Uterus (tissue), 4 donors: ENCODE measurements at places on chromosomes 3 and 15. TPM values are rescaled to one million over a fixed set of nuclear protein-coding genes. Genes with fewer than 3 reads are reported as not detected.

The RASA2 gene
- total RNA-seq = 49.4 TPM

- H3K27ac ChIP-seq = no peak overlapping the region
- no peaks in the 10 kb centered on the region for H3K27me3 ChIP-seq
- DNase-seq = no peak
Measured at GRCh38 chr3:52202384-52203077, 4.6 kb downstream of the ALAS1 start.

The AADACL2 gene
- not detected for total RNA-seq

The TM4SF18 gene
- total RNA-seq = 6.7 TPM

- peaks cover 9% of the 10 kb centered on the region for H3K4me1 ChIP-seq
- H3K4me3 ChIP-seq = no peak overlapping the region
- H3K27me3 ChIP-seq = no peaks in the 10 kb centered on the region
- H3K36me3 ChIP-seq = no peaks in the 10 kb centered on the region
- H3K27ac ChIP-seq = no peak overlapping the region
- no peak for DNase-seq
Measured at GRCh38 chr15:34314491-34315490, 22.8 kb downstream of the SLC12A6 start.

GRCh38 chr15:25180606-25181292 lies 226.0 kb downstream of the SNRPN start:
- H3K4me3 ChIP-seq = no peak overlapping the region
- no peaks in the 10 kb centered on the region for H3K4me1 ChIP-seq
- H3K27me3 ChIP-seq = no peaks in the 10 kb centered on the region
- H3K36me3 ChIP-seq = no peaks in the 10 kb centered on the region
- DNase-seq = peak; percentile 5
- no peak overlapping the region for H3K27ac ChIP-seq

DNA sequence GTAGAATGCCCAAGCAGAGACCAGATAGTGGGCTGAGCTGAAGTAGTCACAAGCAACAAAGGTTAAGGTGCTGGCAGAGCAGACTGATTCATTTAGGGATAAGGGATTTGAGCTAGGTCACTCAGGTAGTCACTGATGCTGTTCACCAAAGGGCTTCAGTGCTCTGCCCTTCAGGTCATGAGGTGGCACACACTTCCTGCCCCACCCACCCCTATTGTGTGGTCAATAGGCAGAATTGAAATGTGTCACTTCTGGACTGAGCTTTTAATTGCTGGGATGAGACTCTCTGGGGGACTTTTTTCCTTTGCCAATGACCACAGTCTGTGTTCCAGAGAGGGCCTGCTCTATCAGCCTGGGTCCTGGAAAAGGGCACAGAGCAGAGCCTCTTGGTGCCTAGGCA lies 2.9 kb upstream of the DIS3L start:
- H3K27me3 ChIP-seq = no peaks in the 10 kb centered on the region
- H3K36me3 ChIP-seq = no peaks in the 10 kb centered on the region

The SHC4 gene
- total RNA-seq = 5.0 TPM

The DUOXA2 gene
- total RNA-seq = not detected

DNA sequence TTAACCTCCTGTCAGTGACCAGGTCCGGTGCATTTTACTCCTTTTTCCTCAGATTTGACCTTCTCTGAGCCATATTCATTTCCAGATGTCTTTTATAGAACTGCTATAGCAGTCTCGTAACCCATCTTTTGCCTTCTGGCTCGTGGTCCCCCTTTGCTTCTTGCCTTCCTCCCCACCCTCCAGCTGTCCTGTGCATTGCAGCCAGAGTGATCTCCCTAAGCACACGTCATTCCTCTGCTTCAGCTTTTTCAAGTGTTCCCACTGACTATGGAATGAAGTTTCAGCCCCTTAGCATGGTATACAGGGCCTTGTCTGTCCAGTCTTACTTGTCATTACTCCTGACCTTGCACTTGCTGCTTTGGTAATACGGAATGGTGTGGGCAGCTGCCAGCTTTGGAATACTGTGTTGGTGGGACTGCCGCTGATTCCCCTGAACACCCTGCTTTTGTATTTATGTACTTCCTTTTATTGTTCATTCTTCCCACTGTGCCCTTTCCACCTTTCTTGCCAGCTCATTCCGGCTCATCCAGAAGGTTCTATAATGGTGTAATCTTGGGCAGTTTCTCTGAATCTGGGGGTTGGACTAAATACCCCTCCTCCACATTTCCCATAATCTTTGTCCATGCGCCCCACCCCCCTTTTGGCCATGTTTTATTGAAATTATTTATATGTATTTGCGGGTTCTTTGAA lies 38.9 kb downstream of the SLC25A26 start:
- H3K27me3 ChIP-seq = no peaks in the 10 kb centered on the region
- no peak overlapping the region for H3K27ac ChIP-seq
- no peaks in the 10 kb centered on the region for H3K4me1 ChIP-seq
- DNase-seq = no peak
- no peak overlapping the region for H3K4me3 ChIP-seq

- H3K36me3 ChIP-seq = no peaks in the 10 kb centered on the region
- DNase-seq = no peak
- no peaks in the 10 kb centered on the region for H3K4me1 ChIP-seq
- no peaks in the 10 kb centered on the region for H3K27me3 ChIP-seq
Measured at GRCh38 chr3:56952061-56952460, 108.4 kb upstream of the SPATA12 start.

DNA sequence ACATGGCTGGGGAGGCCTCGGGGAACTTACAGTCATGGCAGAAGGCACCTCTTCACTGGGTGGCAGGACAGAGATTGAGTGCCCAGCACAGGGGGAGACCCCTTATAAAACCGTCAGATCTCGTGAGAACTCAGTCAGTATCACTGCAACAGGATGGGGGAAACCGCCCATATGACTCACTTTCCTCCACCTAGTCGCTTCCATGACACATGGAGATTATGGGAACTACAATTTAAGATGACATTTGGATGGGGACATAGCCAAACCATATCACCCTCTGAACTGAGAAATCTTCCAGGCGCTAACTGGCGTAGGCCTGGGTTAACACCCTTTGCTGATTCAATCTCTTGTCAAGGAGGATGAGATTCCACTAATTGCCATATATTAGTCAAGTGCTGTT lies 392.3 kb downstream of the FEZF2 start:
- H3K27ac ChIP-seq = peak overlapping the region; percentile 59
- H3K4me3 ChIP-seq = no peak overlapping the region
- no peak for DNase-seq
- H3K36me3 ChIP-seq = no peaks in the 10 kb centered on the region

GRCh38 chr3:63617391-63617790 lies 35.1 kb upstream of the SNTN start:
- DNase-seq = no peak
- no peaks in the 10 kb centered on the region for H3K36me3 ChIP-seq
- no peaks in the 10 kb centered on the region for H3K27me3 ChIP-seq
- no peak overlapping the region for H3K27ac ChIP-seq
- H3K4me3 ChIP-seq = no peak overlapping the region
- H3K4me1 ChIP-seq = no peaks in the 10 kb centered on the region

- no peak overlapping the region for H3K4me3 ChIP-seq
- no peak overlapping the region for H3K27ac ChIP-seq
- no peaks in the 10 kb centered on the region for H3K4me1 ChIP-seq
- DNase-seq = no peak
- H3K36me3 ChIP-seq = no peaks in the 10 kb centered on the region
Measured at GRCh38 chr3:55524565-55525244, 37.6 kb upstream of the WNT5A start.

DNA sequence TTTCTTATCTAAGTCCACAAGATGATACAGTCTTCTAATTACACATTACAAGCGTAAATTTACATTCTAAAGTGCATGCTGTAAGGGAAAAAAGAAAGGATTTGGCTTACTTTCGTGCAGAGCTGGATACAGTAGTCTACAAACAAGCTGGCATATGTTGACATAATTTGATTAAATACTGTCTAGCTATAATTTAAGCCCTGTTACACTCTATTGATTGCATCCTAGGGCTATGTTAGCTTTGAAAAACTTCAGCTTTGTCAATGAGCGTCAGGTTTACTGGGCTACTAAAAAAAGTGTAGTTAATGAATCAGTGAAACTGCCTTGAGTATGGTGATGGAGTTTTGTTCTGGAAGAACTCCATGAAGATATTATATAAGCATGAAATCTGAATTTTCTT lies 24.5 kb upstream of the PLCL2 start:
- no peak overlapping the region for H3K4me3 ChIP-seq
- DNase-seq = no peak
- no peaks in the 10 kb centered on the region for H3K36me3 ChIP-seq
- no peak overlapping the region for H3K27ac ChIP-seq

DNA sequence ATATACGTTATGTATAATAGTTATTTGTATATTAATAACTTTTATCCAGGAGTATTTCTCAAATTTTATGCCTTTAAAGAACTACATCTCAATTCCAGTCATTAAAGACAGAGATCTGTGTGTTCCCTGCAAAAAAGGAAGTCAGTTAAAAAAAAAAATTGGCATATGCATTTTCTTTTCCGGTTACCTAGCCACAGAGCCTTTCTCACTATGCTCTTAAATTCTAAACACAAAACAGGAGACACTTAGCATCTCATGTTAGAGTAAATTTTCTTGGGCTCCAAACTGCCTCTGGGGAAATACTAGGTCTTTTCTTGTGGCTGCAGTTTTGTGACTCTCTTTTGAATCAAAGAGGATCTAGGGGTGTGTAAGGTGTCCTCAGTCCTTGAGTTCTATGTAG lies 105.9 kb downstream of the KCNH8 start:
- no peaks in the 10 kb centered on the region for H3K36me3 ChIP-seq
- no peaks in the 10 kb centered on the region for H3K27me3 ChIP-seq
- no peak for DNase-seq
- H3K27ac ChIP-seq = no peak overlapping the region

The SLC22A13 gene
- not detected for total RNA-seq

- H3K4me3 ChIP-seq = no peak overlapping the region
- no peak for DNase-seq
- peak overlapping the region; percentile 26 for H3K27ac ChIP-seq
- H3K27me3 ChIP-seq = no peaks in the 10 kb centered on the region
Measured at GRCh38 chr3:172213904-172214303, 174.5 kb downstream of the FNDC3B start.

The CHRNA7 gene
- 1.6 TPM for total RNA-seq

DNA sequence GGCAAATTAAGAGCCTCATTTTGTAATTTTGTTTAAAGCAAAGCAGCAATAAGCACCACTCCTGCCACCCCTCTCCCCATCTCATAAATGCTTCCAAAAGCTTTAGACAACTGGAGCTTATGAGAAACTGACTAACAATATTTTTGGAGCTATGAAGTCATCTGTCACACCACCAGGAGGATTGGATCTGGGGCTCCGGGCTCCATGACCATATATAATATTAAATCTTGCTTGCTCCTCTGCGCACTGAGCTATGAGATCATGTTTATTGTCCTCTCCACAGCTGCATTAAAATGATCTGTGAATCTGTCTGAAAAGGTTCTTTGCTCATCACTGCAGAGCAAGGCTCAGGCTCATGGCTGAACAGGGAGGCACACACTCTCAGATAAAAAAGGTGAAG lies 323.7 kb downstream of the ZNF621 start:
- DNase-seq = peak; percentile 53
- no peaks in the 10 kb centered on the region for H3K27me3 ChIP-seq
- H3K27ac ChIP-seq = peak overlapping the region; percentile 26
- no peaks in the 10 kb centered on the region for H3K36me3 ChIP-seq
- H3K4me3 ChIP-seq = no peak overlapping the region

GRCh38 chr3:15331606-15332404 lies 581 bp downstream of the SH3BP5 start:
- no peaks in the 10 kb centered on the region for H3K27me3 ChIP-seq
- peak; percentile 52 for DNase-seq
- peak overlapping the region; percentile 93 for H3K27ac ChIP-seq
- H3K4me3 ChIP-seq = peak overlapping the region; percentile 72

The CLEC3B gene
- total RNA-seq = 61.8 TPM

GRCh38 chr3:192818126-192818525 lies 90.8 kb upstream of the FGF12 start:
- H3K36me3 ChIP-seq = no peaks in the 10 kb centered on the region
- H3K27ac ChIP-seq = no peak overlapping the region
- DNase-seq = no peak
- H3K27me3 ChIP-seq = no peaks in the 10 kb centered on the region
- no peak overlapping the region for H3K4me3 ChIP-seq
- peaks cover 11% of the 10 kb centered on the region for H3K4me1 ChIP-seq

GRCh38 chr3:20015525-20015924 lies 3.5 kb upstream of the PP2D1 start:
- no peak overlapping the region for H3K27ac ChIP-seq
- no peaks in the 10 kb centered on the region for H3K36me3 ChIP-seq

DNA sequence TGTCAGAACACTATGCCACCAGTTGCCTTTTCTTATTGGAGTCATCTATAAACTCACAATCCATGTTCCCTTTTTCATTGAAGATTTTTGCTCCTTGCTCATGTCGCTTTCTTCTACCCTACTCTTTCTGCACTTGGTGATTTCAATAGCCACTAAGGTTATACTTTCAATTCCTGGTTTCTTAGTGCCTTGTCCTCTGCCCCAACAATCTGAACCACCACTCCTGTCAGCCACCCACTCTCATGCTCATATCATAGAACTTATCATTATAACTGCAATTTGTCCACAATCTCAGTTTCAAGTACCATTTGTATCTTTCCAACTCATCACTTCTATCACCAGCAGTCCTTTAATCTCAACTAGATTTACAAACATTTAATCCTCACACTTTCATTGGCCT lies 10.0 kb upstream of the GRAMD1C start:
- H3K27me3 ChIP-seq = no peaks in the 10 kb centered on the region
- H3K4me3 ChIP-seq = no peak overlapping the region
- no peaks in the 10 kb centered on the region for H3K36me3 ChIP-seq
- H3K4me1 ChIP-seq = no peaks in the 10 kb centered on the region

The SLCO2A1 gene
- total RNA-seq = 168 TPM

DNA sequence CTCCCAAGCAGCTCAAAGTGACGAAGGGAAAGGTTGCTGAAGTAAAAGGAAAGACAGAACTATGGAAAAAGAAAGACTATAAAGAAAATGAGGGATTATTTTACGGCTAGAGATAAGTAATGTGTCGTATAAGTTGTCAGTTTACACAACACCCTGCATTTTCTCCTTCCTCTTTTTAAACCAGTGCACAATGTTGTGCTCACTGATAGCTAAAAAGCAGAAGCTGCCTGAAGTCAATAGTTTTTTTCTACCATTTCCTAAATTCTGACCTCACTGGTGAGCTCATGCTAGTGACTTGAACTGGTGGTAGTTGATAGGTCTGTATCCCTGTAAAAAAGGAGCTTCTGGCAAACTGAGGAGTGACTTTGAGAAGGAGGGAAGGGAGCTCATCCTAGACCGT lies 368.6 kb upstream of the GBE1 start:
- no peak overlapping the region for H3K27ac ChIP-seq
- no peaks in the 10 kb centered on the region for H3K36me3 ChIP-seq
- DNase-seq = no peak
- no peaks in the 10 kb centered on the region for H3K4me1 ChIP-seq
- no peaks in the 10 kb centered on the region for H3K27me3 ChIP-seq

- H3K27me3 ChIP-seq = no peaks in the 10 kb centered on the region
- H3K27ac ChIP-seq = no peak overlapping the region
- DNase-seq = no peak
- H3K4me3 ChIP-seq = no peak overlapping the region
- H3K4me1 ChIP-seq = peaks cover 5% of the 10 kb centered on the region
Measured at GRCh38 chr3:172179680-172180399, 140.5 kb downstream of the FNDC3B start.

- H3K27ac ChIP-seq = no peak overlapping the region
- no peaks in the 10 kb centered on the region for H3K27me3 ChIP-seq
- no peaks in the 10 kb centered on the region for H3K36me3 ChIP-seq
- H3K4me1 ChIP-seq = no peaks in the 10 kb centered on the region
- DNase-seq = no peak
Measured at GRCh38 chr3:170100944-170101343, 63.1 kb downstream of the GPR160 start.

- no peaks in the 10 kb centered on the region for H3K4me1 ChIP-seq
- no peaks in the 10 kb centered on the region for H3K36me3 ChIP-seq
- no peak for DNase-seq
- no peak overlapping the region for H3K4me3 ChIP-seq
- no peak overlapping the region for H3K27ac ChIP-seq
- H3K27me3 ChIP-seq = no peaks in the 10 kb centered on the region
Measured at GRCh38 chr3:180284331-180285110, 247.8 kb upstream of the PEX5L start.
